Fibroblast of the aortic adventitia (primary cell): ENCODE measurements at places on chromosomes 1 and 21. TPM values are rescaled to one million over a fixed set of nuclear protein-coding genes. Genes with fewer than 3 reads are reported as not detected.

The SLC37A1 gene
- 0.27 and 2.5 TPM in 2 replicates for total RNA-seq

The CAMK1G gene
- 0.90 and 1.1 TPM in 2 replicates for total RNA-seq

The RNU1-3 gene
- total RNA-seq: under 0.01 and 2,882 TPM in 2 replicates

The SEMA6C gene
- total RNA-seq: 1.6 and 2.9 TPM in 2 replicates

The SH2D1B gene
- total RNA-seq: under 0.01 TPM in 1 of 2 replicates, not detected in the other

The CR2 gene
- not detected in 2 replicates for total RNA-seq
